Endodermal cell (in vitro differentiated cells): ENCODE measurements at places on chromosomes 3 and 15. TPM values are rescaled to one million over a fixed set of nuclear protein-coding genes. Genes with fewer than 3 reads are reported as not detected.
A peak's percentile ranks its signal among the peaks of the same experiment; 100 is the strongest.

GRCh38 chr15:62835351-62835750 lies 207.2 kb upstream of the TPM1 start:
- no peak for DNase-seq

DNA sequence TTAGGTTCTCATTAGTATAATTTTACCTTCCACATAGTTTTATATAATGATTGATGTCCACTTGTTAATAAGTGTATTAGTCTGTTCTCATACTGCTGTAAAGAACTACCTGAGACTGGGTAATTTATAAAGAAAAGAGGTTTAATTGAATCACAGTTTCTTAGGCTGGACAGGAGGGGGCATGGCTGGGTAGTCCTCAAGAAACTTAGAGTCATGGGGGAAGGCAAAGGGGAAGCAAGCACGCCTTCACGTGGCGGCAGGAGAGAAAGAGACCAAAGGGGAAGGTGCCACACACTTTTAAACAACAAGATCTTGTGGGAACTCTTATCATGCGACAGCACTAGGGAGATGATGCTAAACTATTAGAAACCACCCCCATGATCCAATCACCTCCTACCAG lies 19.2 kb downstream of the DZIP3 start:
- peak; percentile 77 for DNase-seq

- DNase-seq: no peak
Measured at GRCh38 chr15:69340243-69340900, 41.7 kb downstream of the PAQR5 start.

SLC4A7 gene
- total RNA-seq: 77.4 and 83.8 TPM in 2 replicates

PLA2G4E gene
- not detected in 2 replicates for total RNA-seq

IL12A gene
- not detected in 3 replicates for total RNA-seq
